Keratinocyte (primary cell): ENCODE measurements at places on chromosomes 3 and 15. TPM values are rescaled to one million over a fixed set of nuclear protein-coding genes. Genes with fewer than 3 reads are reported as not detected.

STRIT1 gene
- not detected in 3 replicates for polyA plus RNA-seq

- H3K27ac ChIP-seq, result no peak overlapping the region
- no peak overlapping the region for H3K4me3 ChIP-seq
- no peaks in the 10 kb centered on the region for H3K27me3 ChIP-seq
- H3K4me1 ChIP-seq, result peaks cover 9% of the 10 kb centered on the region
These were observed 32.7 kb downstream of the UBXN7 start for GRCh38 chr3:196399485-196399945.

- no peak for DNase-seq
- no peak overlapping the region for H3K27ac ChIP-seq
- no peaks in the 10 kb centered on the region for H3K36me3 ChIP-seq
- peaks cover 38% of the 10 kb centered on the region for H3K4me1 ChIP-seq
- no peaks in the 10 kb centered on the region for H3K27me3 ChIP-seq
These were observed 265.3 kb upstream of the TGFBR2 start for GRCh38 chr3:30341079-30341478.

DNA sequence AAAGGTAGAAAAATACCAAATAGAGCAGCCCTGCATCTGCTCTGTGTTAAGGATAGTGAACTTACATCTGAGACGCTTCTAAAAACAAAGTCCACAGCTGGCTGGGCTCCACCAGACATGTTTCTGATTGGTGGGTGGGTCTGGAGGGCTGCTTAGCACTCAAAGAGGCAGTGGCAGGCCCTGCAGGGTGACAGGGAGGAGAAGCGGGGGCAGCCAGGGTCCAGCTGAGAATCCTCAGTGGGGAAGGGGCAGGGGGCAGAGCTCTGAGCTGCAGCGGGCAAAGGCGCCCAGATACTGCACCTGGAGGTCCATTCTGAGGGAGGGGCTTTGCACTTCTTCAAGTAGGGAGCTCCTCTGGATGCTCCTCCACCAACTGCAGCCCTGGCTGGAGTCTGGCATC is 28.1 kb downstream of the PRR23E start:
- H3K27me3 ChIP-seq, result peaks cover 40% of the 10 kb centered on the region
- H3K4me3 ChIP-seq, result no peak overlapping the region
- no peak overlapping the region for H3K27ac ChIP-seq
- no peaks in the 10 kb centered on the region for H3K36me3 ChIP-seq
- DNase-seq, result no peak

GOLGA6L1 gene
- not detected in 3 replicates for polyA plus RNA-seq

DNA sequence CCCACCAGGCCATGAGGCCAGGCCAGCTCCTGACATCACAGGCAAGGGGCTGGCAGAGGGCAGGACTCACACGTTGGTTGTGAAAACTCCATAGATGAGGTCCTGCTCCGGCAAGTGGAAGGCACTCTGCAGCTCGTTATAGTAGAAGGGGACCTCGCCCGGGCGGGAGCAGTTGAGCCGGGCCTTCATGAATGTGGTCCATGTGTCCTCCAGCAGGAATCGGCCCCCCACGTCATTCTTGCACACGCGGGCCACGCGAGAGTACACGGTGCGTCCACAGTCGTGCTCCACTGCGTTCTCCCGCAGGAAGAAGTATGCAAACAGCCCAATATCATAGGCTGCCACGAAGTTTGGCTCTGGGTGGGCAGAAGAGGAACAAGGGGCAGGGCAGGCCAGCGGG is 101.2 kb downstream of the SEMA5B start:
- peaks cover 24% of the 10 kb centered on the region for H3K4me1 ChIP-seq
- no peaks in the 10 kb centered on the region for H3K36me3 ChIP-seq
- no peak overlapping the region for H3K27ac ChIP-seq
- no peak for DNase-seq

GRCh38 chr15:78177447-78177873 is 28.3 kb downstream of the IDH3A start:
- no peaks in the 10 kb centered on the region for H3K36me3 ChIP-seq
- no peak overlapping the region for H3K27ac ChIP-seq
- no peaks in the 10 kb centered on the region for H3K27me3 ChIP-seq
- no peak for DNase-seq
- no peak overlapping the region for H3K4me3 ChIP-seq

GRCh38 chr3:133479895-133480669 is 80.2 kb downstream of the BFSP2 start:
- H3K27ac ChIP-seq, result peak overlapping the region; percentile 96
- H3K4me3 ChIP-seq, result no peak overlapping the region
- peaks cover 13% of the 10 kb centered on the region for H3K4me1 ChIP-seq
- H3K36me3 ChIP-seq, result no peaks in the 10 kb centered on the region
- H3K27me3 ChIP-seq, result no peaks in the 10 kb centered on the region

CHCHD4 gene
- polyA plus RNA-seq, result 12.0 to 22.1 TPM (median 19.8 TPM) in 3 replicates

- H3K27ac ChIP-seq, result no peak overlapping the region
- H3K4me1 ChIP-seq, result no peaks in the 10 kb centered on the region
- H3K27me3 ChIP-seq, result no peaks in the 10 kb centered on the region
- H3K4me3 ChIP-seq, result no peak overlapping the region
- no peak for DNase-seq
- no peaks in the 10 kb centered on the region for H3K36me3 ChIP-seq
These were observed 331.3 kb upstream of the FRG2C start for GRCh38 chr3:75332794-75333193.

- no peaks in the 10 kb centered on the region for H3K27me3 ChIP-seq
- H3K4me1 ChIP-seq, result no peaks in the 10 kb centered on the region
- H3K4me3 ChIP-seq, result no peak overlapping the region
- DNase-seq, result no peak
- no peak overlapping the region for H3K27ac ChIP-seq
- no peaks in the 10 kb centered on the region for H3K36me3 ChIP-seq
These were observed 17.5 kb upstream of the GASK1A start for GRCh38 chr3:42961633-42962032.

GRCh38 chr3:40309925-40310695 is 603 bp downstream of the EIF1B start:
- DNase-seq, result peak; percentile 7
- peaks cover 12% of the 10 kb centered on the region for H3K36me3 ChIP-seq
- peak overlapping the region; percentile 96 for H3K4me3 ChIP-seq
- H3K27ac ChIP-seq, result peak overlapping the region; percentile 89
- H3K4me1 ChIP-seq, result peaks cover 11% of the 10 kb centered on the region

SCAPER gene
- 2.1 to 5.2 TPM (median 4.5 TPM) in 3 replicates for polyA plus RNA-seq

- no peak for DNase-seq
- peaks cover 15% of the 10 kb centered on the region for H3K4me1 ChIP-seq
- no peaks in the 10 kb centered on the region for H3K36me3 ChIP-seq
- no peaks in the 10 kb centered on the region for H3K27me3 ChIP-seq
- no peak overlapping the region for H3K27ac ChIP-seq
These were observed 5.7 kb upstream of the CSPG4 start for GRCh38 chr15:75718328-75718727.

GRCh38 chr3:23921052-23921511 is 4.2 kb downstream of the RPL15 start:
- peaks cover 7% of the 10 kb centered on the region for H3K36me3 ChIP-seq
- H3K27ac ChIP-seq, result no peak overlapping the region
- no peaks in the 10 kb centered on the region for H3K27me3 ChIP-seq
- peaks cover 5% of the 10 kb centered on the region for H3K4me1 ChIP-seq

DNA sequence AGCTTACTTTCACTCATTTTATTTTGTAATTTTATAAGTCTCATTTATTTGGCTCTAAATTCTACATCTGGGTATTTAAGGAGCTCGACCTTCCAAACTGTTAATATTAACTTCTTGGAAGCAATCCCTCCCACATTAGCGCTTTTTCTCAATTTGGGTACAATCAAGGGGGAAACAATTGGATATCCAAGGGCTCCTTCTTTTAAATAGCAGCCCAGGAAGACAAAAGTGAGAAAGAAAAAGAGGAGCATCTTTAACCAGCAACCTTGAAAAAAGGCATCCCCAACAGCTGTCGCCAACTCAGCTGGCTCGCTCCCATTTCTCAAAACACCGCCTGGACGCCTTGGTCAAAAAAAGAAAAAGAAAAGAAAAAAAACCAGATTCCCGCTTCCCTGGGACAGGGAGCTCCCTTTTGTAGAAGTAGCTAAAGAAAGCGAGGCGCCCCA is 873 bp downstream of the C3orf70 start:
- peaks cover 46% of the 10 kb centered on the region for H3K27me3 ChIP-seq
- no peak for DNase-seq
- H3K4me1 ChIP-seq, result no peaks in the 10 kb centered on the region
- H3K36me3 ChIP-seq, result no peaks in the 10 kb centered on the region
- H3K27ac ChIP-seq, result no peak overlapping the region
- H3K4me3 ChIP-seq, result peak overlapping the region; percentile 39

GOLGA8Q gene
- polyA plus RNA-seq, result 0.03 to 0.15 TPM in 2 of 3 replicates, not detected in the other

DNA sequence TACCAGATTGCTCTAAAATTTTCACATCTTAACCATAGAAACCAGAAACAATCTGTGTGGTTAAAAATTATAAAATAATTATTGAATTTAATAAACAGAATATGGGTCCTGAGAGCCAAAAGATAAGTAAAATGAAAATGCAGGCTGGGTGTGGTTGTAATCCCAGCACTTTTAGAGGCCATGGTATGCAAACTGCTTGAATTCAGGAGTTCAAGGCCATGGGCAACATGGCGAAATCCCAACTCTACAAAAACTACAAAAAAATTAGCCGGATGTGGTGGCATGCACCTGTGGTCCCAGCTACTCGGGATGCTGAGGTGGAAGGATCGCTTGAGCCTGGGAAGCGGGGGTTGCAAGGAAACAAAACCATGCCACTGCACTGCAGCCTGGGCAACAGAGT is 236.1 kb downstream of the STAG1 start:
- H3K4me3 ChIP-seq, result no peak overlapping the region
- H3K27ac ChIP-seq, result no peak overlapping the region
- H3K36me3 ChIP-seq, result no peaks in the 10 kb centered on the region
- no peak for DNase-seq
- H3K27me3 ChIP-seq, result no peaks in the 10 kb centered on the region

MYO9A gene
- 6.8 to 10.6 TPM (median 8.4 TPM) in 3 replicates for polyA plus RNA-seq

DNA sequence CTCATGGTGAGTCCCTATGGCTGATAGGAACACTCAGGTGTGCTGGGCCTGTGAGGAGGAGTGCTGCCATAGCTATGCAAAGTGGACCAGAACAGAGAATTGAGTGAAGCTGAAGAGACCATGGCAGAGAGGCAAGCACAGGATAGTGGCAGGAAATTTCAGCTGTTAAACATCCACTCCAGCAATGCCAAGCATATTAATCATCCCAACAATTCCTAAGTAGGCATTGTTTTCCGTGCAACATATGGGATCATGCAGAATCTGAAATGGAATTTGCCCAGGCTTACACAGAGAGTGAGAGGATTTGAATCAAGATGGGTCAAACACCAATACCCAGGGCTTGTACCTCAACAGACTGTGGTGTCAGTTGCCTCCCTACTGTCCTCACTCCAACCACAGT is 582.6 kb upstream of the UBE2E2 start:
- H3K36me3 ChIP-seq, result no peaks in the 10 kb centered on the region
- H3K4me1 ChIP-seq, result peaks cover 3% of the 10 kb centered on the region
- DNase-seq, result no peak
- no peak overlapping the region for H3K4me3 ChIP-seq

GRCh38 chr3:170487031-170487430 is 68.4 kb downstream of the CLDN11 start:
- H3K27me3 ChIP-seq, result no peaks in the 10 kb centered on the region
- H3K4me1 ChIP-seq, result no peaks in the 10 kb centered on the region
- no peaks in the 10 kb centered on the region for H3K36me3 ChIP-seq
- no peak overlapping the region for H3K27ac ChIP-seq
- DNase-seq, result no peak

DNA sequence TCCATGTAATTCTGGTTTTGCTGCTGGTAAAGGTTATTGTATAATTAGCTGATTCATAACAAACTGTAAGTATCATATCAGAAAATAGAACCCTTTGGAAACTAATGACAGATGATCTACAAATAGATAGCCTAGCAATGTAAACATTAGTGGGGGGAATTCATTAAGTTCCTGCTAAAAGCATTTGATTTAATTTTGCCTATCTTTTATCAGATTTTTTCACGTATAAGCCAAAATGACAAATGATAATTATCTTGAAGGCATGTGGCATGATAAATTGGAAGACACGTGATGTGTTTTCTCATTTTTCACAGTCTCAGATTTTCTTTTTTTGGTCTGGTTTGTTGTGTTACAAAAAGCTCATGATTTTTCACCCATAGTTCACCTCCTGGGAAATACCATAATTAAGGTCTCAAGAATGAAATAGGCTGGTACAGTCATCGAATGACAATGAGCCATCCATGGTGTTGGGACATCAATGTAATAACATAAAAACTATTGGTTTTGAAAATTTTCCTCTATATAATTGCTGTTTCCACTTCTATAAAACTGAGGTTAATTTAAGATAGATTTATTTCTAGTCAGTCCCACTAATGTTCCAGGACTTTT is 325.9 kb upstream of the TBL1XR1 start:
- no peak overlapping the region for H3K4me3 ChIP-seq
- H3K36me3 ChIP-seq, result no peaks in the 10 kb centered on the region
- peaks cover 14% of the 10 kb centered on the region for H3K4me1 ChIP-seq
- H3K27ac ChIP-seq, result no peak overlapping the region
- no peaks in the 10 kb centered on the region for H3K27me3 ChIP-seq

DNA sequence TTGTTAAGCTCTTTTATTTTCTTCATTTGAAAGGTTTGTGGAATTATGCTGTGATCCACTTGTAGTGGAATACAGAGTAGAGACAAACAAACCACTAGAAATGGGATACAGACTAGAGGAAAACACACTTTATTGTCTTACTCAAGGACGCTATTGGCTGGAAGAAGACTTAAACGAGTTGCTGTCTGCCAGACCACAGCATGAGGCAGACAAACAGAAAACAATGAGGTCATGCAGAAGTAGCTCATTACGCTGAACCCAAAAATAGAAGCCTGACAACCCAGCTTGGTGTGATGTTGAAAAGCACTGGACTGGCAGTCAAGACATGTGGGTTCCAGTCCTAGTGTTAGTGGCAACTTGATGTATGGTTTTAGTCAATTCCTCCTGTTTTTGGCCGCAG is 62.4 kb upstream of the P3H2 start:
- no peaks in the 10 kb centered on the region for H3K27me3 ChIP-seq
- H3K4me3 ChIP-seq, result no peak overlapping the region
- no peak for DNase-seq
- H3K27ac ChIP-seq, result peak overlapping the region; percentile 13
- peaks cover 34% of the 10 kb centered on the region for H3K4me1 ChIP-seq
- no peaks in the 10 kb centered on the region for H3K36me3 ChIP-seq

CMTM8 gene
- 1.1 to 1.9 TPM (median 1.6 TPM) in 3 replicates for polyA plus RNA-seq

GRCh38 chr3:3196148-3196861 is 16.8 kb upstream of the CRBN start:
- no peak overlapping the region for H3K27ac ChIP-seq
- no peak overlapping the region for H3K4me3 ChIP-seq
- no peaks in the 10 kb centered on the region for H3K27me3 ChIP-seq
- no peaks in the 10 kb centered on the region for H3K36me3 ChIP-seq
- no peak for DNase-seq
